ENCODE measurements at places on chromosomes 3 and 15.

GRCh38 chr3:61829722-61830350 is 268.5 kb downstream of the PTPRG start:
- DNase-seq, result no peak

DNA sequence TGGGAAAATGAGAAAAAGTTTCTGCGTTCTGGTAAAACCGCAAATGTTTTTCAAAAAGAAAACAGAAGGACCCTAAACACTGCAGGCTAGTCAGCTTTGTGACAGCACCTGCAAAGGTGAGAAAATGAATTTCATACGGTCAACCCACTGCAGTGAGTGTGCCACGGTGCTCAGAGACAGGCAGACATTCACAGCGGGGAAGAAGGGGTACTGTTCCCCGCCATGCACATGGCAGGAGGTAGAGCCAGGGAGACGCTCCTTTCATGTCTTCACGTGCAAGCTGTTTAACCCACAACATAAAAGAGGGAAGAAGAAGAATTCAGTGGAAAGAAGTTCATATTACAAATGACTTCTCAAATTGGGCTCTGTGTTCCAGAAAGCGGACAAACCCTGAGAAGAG is 109.5 kb downstream of the SEC22A start:
- DNase-seq, result no peak

DNA sequence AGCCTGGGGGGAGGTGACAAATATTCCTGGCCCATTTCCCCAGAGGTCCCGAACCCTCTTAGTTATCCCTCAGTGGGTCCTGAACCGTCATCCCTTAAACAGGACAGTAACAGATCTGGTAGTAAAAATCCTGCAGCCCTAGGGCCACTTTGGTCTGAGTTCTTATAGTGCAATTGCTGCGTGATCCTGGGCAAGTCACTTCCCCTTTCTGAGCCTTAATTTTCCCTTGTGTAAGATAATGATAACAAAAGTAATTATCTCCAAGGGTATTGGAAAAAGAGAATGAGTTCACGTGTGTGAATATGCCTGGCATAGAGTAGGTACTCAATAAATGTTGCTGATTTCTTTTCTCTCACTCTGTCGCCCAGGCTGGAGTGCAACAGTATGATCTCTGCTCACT is 2.9 kb upstream of the JAGN1 start:
- DNase-seq, result no peak

GRCh38 chr15:55907797-55908196 is 85.6 kb downstream of the NEDD4 start:
- peak; percentile 67 for DNase-seq

All from urothelium cell line (cell line).